ENCODE measurements at places on chromosomes 4 and X.

DNA sequence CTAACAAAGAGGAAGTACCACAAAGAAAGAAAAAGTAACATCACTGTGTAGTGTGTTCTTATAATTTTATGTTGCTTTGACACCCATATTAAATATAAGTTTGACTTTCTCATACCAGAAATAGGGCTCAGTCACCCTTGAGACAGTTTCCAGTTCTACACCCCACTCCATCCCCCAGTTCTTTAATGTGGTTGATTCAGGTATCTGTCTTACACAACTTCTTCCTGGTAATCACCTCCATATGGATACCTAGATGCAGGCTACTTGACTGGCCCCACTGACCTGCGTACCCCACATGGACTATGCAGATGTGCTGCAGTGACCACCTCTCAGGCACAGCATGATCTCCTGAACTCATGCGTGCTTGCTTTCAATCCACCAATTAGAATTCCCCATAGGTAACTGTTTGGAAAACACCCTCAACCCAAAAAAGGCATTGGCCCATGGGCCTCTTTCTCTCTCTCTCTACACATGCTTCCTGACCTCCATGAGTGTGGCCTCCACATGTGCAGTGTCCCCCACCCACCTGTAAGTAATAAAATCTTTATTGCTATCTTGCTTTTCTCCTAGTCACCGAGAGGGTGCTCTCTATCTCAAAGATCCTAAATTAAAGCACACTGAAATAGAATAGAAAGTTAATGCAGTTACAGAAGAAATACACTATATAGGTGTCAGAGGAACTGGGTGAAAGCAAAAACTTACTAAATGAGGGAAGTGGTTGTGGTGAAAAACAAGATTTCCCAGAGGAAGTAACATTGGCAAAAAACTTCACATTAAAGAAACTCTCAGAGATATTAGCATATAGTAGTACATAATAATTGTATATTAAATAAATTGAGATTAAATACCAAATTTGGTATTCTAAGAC, 98.4 kb downstream of the ZAR1 start:
- DNase-seq, result no peak

GRCh38 chr4:11004818-11005217, 320.2 kb upstream of the CLNK start:
- no peak for DNase-seq

- DNase-seq, result no peak
These were observed 150.4 kb upstream of the NOCT start for GRCh38 chr4:138864961-138865720.

DNA sequence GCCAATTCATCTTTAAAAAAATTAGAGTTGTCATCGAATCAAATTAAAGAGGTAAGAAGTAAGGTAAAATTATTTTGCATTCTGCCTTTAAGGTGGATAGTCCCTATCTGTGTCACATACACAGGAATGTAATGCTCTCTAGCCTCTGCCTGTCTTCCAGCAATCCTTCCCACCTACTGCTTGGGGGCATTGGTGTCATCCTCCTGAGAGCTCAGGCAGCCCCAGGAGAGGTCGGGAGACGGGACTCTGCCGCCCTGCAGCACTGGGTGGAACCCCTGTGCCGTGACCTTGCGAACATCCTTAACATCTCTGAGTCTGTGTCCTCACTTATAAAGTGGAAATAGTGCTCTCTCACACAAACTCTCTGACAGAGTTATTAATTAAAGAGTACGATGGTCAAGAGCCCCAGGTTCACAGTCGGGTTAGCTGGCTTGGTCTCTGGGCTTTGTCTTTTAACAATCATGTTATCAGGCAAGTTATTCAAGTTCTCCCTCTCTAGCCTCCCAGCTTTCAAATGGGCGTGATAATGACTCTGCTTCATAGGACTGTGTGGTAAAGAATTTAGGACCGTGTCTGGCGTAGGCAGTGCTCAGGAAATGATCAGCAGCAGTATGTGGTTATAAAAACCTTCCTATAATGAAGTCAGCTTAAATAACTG, 10.2 kb downstream of the TLR3 start:
- DNase-seq, result no peak

- no peak for DNase-seq
These were observed 77.3 kb downstream of the RPS3A start for GRCh38 chr4:151176685-151177084.

GRCh38 chrX:6149060-6149872, 79.4 kb downstream of the NLGN4X start:
- no peak for DNase-seq

GRCh38 chrX:40821780-40822179, 86.4 kb upstream of the MED14 start:
- no peak for DNase-seq

DNA sequence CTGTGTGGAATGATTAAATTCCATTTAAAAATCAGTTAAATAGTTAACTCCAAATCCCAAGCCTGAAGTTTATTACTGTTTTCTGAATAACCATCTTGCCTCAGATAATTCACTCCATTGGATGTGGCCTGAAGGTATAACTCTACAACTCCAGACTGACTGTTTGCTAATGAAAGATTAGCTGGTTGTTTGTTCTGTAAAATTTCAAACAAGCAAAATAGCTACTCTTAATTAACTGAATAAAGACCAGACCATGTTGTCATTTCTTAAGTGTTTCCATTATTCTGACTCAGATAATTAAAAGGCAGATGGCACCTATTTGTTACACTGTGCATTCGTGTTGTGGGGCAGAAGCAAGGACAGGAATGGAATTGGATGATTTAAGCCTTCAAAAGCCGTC, 78.5 kb upstream of the DDIT4L start:
- no peak for DNase-seq

DNA sequence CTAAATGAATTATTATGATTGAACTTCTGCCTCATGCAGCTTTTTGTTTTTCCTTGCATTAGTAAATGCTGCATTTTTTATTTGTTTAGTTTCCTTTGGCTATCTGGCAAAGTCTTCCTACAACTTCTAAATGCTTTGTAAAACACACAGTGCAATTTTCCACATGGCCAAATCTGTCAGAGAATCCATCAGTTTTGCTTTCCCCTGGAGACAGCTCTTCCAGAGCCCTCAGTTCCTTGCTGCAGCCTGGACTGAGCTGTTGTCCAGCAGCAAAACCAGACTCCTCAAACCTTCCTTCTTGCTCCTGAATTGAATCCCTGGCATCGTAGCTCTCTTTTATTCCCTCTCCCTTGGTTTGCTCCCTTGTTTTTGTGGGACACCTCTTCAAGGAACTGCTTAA, 42.6 kb downstream of the MED28 start:
- no peak for DNase-seq

GRCh38 chrX:2767631-2768455, 16.0 kb downstream of the XG start:
- DNase-seq, result no peak

GRCh38 chr4:152962150-152962549, 26.0 kb downstream of the FHDC1 start:
- no peak for DNase-seq

DNA sequence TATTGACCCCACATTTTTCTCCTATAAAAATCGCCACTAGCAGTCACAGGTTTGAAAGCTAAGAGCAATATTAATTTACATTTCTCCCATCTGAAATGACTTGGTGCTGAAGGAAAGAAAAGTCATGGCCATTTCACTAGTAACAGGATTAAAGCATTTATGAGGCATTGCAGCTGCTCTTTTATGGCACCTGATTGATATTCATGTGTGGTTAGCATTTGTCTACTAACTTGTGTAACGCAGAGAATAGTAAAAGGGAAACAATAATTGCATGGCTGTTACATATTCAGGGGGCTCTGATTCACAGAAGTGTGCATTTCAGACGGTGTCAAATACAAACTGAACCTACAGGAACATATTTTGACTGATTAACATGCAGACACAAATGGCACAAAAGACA, 5.2 kb downstream of the PCDH19 start:
- DNase-seq, result no peak

DNA sequence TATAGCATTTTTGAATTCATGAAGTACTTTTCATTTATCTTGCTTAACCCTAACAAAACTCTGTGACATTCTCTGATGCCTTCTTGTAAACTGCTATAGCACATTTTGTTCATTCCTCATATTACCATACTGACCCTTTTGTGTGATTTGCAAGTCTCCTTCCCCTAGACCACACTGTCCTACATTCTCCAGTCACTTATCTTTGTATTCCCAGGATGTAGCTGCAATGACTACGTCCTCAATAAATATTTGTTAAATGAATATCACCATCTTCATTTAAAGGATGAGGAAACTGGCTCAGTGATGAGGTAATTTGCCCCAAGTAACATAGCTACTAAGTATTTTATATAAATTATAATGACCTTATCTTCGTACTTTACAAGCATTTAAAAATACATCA, 11.9 kb downstream of the HUWE1 start:
- no peak for DNase-seq

DNA sequence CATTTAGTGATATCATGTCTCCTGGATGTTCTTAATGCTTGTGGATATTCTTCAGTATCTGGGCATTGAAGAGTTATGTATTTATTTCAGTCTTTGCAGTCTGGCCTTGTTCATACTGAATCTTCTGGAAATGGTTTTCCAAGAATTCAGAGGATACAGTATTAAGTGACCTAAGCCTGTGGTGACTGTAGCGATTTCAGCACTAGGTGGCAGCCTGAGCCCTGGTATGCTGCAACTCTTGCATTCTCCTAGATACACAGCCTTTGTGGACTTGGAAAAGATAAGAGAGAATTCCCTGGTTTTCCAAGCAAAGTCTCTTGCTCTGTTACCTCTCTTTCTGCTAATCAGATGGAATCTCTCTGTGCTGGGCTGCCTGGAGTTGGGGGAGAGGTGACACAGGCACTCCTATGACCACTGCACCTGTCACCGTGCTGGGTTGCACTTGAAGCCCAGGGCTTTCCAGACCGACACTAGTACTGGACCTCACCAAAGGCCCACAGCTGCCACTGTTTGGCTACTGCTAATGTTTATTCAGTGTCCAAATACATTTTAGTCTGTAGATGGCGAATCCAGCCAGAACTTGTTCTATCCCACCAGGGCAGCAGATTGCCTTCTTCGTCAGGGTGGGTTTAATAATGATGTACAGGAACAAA, 19.3 kb upstream of the SPIN2A start:
- no peak for DNase-seq

DNA sequence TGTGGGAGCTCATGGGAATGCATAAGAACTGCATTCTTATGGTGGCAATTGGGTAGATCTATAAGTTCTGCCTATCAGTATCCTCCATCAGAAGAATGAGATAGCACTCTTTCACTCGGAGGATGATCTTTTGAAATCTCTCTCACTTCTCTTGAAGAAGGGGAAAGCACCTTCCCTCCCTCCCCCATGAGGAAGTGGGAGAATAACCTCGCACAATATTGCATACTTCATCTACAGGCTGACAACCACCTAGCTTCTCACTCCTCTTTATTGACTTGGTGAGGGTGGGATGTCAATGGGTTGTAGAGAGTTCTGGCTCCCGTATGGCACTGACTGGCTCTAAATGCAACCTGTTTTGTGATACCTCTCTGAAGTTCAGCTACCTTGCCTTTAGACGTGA, 146.7 kb upstream of the SPOCK3 start:
- no peak for DNase-seq

GRCh38 chrX:132092439-132093065, 35.3 kb downstream of the FRMD7 start:
- DNase-seq, result peak; percentile 7

GRCh38 chr4:118740869-118741268, 55.7 kb downstream of the METTL14 start:
- DNase-seq, result no peak

- no peak for DNase-seq
These were observed 222.4 kb downstream of the APBB2 start for GRCh38 chr4:40991908-40992307.

GRCh38 chr4:176319151-176319703, 539 bp upstream of the SPCS3 start:
- no peak for DNase-seq

DNA sequence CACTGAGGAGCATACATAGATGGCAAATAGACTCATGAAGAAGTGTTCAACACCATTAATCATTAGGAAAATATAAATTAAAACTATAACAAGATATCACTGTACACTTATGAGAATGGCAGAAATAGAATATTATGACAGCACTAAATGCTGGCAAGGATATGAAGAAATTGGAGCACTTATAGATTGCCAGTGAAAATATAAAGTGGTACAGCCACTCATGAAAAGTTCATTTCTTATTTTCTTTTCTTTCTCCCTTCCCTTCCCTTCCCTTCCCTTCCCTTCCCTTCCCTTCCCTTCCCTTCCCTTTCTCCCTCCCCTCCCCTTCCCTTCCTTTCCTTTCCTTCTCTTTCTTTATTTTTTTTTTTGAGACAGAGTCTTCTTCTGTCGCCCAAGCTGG, 53.7 kb downstream of the ANKRD50 start:
- DNase-seq, result no peak

DNA sequence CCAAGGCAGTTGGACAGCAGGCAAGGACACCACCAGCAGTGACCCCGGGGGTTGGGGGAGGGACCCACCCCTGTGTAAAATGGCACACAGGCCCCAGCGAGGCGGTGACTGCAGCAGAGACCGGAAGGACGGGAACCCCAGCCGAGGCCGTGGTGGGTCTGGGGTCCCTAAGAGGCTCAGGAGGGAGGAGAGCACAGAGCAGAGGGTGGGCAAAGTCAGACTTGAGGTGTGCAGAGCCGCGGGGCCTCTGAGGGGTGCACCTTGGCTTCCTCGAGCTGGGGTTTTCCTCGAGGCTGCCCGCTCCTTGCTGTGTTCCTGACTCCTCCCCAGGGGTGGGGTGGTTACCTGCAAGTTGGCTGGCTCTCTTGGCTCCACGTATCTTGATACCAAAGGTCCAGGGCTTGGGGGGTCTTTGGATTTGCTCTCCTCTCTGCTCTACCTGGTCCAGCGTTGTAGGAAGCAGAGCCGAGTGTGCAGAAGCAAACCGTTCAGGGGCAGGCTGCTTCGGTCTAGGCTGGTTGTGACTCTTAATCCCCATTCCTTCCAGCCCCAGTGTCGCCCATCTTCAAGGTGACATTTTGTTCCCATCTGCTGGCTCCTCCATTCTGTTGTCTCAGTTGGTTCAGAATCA, 37.9 kb upstream of the SORCS2 start:
- DNase-seq, result no peak

DNA sequence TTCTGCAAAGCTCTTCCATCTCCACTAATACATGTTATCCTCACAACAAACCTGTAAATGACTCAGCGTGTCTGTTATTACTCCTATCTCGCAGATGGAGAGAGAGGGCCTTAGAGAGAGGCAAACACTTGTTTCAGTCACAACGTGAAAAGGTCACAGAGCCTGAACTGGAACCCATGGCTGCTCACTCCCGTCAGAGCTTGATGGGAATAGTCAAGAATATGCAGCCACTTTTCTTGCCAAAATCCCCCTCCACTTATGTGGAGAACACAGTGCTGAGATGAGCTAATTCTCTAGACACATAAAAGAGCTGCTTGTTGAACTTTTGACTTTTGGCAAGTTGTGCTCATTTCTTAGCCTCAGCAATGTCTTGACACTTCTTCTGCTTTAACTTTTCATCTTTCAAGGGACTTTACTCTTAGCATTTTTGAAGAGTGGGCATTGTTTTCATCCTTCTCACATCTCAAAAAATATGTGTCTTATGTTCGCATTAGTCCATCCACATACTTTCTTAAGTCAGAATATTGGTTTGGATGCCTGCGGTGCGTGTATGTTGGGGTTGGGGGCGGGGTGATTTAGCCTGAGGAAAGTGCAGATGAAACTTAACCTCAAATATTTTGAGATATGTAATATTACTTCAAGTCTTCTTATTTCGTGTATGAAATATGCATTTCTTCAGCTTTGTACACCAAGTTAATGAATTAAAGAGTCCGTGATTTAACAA, 69.2 kb downstream of the SYNPO2 start:
- DNase-seq, result no peak

Data from stimulated activated CD4-positive, alpha-beta T cell treated with anti-CD3 and anti-CD28 coated beads, Interleukin-1b, Interleukin-23, amount 100 ng/mL, for 1 hour (primary cell).